ENCODE measurements at places on chromosomes 2 and 18. TPM values are rescaled to one million over a fixed set of nuclear protein-coding genes. Genes with fewer than 3 reads are reported as not detected.

DNA sequence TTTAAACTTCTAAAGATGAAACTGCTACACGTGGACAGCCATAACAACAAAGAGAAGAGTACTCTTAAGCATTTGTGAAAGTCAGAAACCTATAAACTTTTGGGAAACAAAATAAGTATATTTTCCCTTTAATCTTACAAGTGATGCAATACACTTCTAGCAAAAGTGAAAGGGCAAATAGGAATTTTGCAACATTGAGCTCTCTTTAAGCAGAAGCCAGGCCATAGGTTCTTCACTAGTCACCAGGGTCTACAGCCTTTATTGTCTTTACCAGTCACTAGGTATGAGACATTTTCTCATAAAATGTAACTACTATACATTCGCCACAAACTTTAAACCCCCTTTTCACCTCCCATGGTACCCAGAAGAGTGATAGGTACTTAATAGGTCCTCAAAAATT lies 37.5 kb downstream of the SCN1A start:
- no peak for DNase-seq

- peak; percentile 50 for DNase-seq
Measured at GRCh38 chr18:79964330-79965118, at the start of gene HSBP1L1. HSBP1L1 (plus strand) TSS chr18:79964643; CDS start chr18:79964736, 93 bp downstream.

DNA sequence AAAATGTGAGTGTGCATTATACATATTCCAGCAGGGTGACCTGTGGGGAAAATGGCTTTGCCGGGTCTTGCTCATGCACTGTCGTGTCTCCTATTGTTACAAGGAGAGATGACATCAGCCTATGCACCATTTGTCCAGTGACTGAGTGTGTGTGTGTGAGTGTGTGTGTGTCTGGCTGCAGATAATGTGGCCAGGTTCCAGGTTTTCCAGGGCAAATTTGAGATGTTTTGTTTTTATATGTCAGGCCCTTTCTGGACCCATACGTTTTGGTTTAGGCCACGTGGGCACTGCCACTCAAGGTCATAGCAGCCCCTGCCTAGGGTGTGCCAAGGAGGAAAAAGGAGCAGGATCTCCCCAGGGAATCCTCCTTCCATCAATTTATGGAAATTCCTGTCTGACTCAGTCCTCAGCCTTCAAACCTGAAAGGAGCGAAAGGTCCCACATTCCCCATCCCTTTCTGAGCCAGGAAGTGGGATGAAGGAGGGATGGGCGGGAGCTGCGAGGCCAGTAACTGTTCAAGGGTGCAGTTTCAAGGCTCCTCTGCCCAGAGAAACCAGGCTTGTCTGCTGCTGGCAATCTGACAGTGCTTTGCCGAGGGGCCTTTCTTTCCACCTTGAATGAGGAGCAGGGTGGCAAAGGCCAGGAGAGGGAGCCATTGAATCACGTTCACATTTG lies 93.0 kb upstream of the SMAD2 start:
- no peak for DNase-seq

DNA sequence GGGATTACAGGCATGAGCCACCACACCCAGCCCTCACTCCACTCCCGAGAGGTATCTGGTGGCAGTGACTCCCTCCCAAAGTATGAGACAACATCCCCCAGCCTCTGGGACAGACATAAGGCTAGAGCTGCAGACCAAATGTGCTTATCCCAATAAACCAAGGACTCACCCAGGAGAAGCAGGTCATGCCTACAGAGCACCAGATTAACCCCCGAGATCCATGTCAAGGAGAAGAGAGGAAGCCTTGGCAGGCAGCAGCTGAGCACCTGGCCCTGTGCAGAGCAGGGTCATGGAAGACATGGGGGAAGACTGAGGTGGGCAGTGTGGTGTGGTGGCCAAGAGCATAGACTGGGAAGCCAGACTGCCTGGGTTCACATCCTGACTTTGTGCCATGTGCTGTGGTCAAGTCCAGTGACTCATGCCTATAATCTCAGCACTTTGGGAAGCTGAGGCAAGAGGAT lies 7.2 kb downstream of the RAB11FIP5 start:
- DNase-seq, result no peak

The SH3BP4 gene
- total RNA-seq, result 0.15 TPM

DNA sequence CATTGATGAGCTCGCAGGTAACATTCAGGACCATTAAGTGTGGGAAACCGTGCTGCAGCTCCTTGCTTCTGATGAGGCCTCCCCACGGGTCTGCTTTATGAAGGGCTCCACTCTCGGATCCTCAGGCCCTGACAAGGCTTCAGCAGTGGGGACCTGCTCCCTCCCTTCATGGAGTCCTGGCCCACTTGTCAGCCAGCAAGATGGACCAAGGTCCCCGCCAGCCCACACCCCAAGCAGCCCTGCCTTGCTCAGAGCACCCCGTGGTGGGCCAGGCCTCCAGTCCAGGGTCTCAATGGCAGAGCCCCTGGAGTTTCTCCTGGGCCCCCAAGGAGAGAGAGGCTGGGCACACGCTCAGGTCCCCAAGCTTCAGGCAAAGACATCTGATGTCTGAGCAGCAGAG lies 41.5 kb downstream of the CROCC2 start:
- DNase-seq, result peak; percentile 3

DNA sequence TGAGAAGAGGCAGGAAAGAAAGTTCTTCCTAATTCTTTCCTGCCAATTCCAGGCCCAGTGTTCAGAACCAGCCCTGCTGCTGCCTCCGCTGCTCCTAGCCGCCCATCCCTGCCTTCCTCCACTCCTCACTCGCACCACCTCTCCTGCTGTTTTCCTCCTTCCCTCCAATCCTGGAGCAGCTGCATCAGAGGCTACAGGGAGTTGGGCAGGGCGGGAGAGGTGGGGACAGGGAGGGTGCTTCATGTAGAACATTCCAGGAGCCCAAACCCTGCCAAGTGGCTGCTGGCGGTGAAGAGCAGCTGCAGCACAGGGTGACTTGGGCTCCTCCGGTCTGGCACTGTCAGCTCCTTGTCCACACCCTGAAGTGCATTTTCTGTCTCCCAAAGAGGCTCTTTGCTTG lies 176.3 kb downstream of the TNS1 start:
- no peak for DNase-seq

DNA sequence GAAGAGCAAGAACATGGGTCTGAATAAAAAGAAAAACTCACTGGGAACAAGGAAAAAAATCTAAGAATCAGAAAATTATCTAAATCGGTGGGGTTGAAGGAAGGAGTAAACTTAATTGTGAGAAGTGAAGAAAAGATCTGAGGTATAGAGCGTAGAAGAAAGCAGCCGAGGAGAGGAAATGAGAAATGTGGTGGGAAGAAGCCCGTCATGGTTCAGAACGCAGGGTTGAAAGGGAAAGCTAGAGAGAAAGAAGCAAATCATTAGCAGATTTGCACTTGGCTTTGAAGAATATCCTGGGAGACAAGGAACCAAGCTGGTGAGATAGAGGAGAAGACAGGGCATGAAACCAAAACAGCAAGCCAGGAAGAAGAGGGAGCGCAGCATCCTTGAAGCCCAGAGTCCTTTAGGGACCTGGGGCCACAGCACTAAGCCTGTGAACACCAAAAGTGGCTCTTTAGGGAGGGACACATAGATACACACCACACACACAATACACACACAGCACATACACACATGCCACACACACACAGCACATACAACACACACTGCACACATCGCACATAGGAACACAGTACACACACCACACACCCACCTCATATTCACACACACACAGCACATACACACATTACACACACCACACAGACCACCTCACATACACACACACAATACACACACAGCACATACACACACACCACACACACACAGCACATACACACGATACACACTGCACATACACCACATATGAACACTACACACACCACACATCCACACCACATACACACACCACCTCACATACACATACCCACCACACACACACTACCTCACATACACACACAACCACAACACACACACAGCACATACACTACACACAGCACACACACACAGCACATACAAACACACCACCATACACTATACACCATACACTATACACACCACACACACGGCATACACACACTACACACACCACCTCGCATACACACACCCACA lies 274.6 kb downstream of the ETAA1 start:
- DNase-seq, result no peak

The AQP4 gene
- total RNA-seq, result not detected

GRCh38 chr2:161990741-161991140 lies 83.3 kb downstream of the DPP4 start:
- no peak for DNase-seq

DNA sequence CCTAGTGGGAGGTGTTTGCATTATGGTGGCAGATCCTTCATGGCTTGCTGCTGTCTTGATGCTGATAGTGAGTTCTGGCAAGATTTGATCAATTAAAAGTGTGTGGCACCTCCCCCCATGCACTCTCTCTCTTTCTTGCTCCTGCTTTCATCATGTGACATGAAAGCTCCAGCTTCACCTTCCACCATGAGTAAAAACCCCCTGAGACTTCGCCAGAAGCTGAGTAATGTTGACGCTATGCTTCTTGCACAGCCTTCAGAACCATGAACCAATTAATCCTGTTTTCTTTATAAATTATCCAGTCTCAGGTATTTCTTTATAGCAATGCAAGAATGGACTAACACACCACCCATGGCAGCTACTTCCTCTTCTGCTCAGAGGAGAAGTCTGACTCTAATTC lies 2181.4 kb upstream of the PIK3C3 start:
- no peak for DNase-seq

- DNase-seq, result peak; percentile 59
Measured at GRCh38 chr2:1550658-1551316, 137.5 kb downstream of the TPO start.

DNA sequence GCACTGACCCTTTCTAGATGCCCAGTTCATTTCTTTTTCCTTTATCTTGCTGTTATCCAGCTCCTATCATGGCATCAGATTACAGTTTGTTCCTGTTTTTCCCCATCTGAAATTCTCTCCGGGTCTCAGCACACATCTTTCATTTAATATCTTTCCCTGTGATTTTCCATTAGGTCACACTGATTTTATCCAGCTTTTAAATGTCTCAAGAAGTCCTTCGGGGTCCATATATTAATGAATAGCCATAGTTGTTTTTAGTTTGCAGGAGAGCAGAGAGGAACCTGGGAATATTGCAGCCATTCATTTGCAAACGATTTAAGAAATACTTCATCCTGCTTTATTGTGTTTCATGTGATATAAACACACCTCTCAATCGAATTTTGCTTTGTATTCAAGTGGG lies 374.2 kb downstream of the TDRD15 start:
- DNase-seq, result no peak

The TSPYL6 gene
- total RNA-seq, result not detected

The MARCHF4 gene
- not detected for total RNA-seq

The FBXO41 gene
- total RNA-seq, result 13.3 TPM

GRCh38 chr18:78305789-78306188 lies 673.8 kb upstream of the SALL3 start:
- no peak for DNase-seq

- DNase-seq, result no peak
Measured at GRCh38 chr2:205464681-205465080, 217.6 kb upstream of the NRP2 start.

The IL1F10 gene
- total RNA-seq, result not detected

DNA sequence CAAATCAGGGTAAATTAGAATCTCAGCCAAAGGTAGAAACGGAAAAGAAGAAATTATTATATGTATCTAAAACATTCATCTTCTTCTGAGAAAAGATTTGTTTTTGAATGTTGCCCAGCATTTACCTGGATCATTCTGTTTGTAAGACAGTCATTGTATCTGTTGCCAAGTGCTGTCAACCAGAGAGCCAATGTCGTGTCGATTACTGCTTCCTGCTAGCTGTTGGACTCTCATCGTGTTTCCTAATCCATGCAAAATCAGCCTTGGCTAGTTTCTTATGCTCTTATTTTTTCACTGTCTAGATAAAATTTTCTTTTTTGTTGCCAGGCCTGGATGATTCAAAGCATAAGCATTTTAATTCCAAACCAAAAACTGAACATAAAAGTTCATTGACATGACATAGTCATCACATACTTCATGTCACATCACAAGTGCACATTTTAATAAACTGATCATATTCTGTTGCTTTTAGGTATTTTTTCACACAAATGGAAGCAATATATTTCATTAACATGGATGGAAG lies 202.3 kb downstream of the KCNH7 start:
- no peak for DNase-seq

GRCh38 chr2:36570416-36570815 lies 27.6 kb downstream of the FEZ2 start:
- DNase-seq, result no peak

- no peak for DNase-seq
Measured at GRCh38 chr2:20317197-20317596, 33.4 kb downstream of the PUM2 start.

The FOXD4L1 gene
- total RNA-seq, result 0.10 TPM

GRCh38 chr2:138536740-138537139 lies 35.2 kb downstream of the SPOPL start:
- no peak for DNase-seq

The CCDC85A gene
- total RNA-seq, result not detected

DNA sequence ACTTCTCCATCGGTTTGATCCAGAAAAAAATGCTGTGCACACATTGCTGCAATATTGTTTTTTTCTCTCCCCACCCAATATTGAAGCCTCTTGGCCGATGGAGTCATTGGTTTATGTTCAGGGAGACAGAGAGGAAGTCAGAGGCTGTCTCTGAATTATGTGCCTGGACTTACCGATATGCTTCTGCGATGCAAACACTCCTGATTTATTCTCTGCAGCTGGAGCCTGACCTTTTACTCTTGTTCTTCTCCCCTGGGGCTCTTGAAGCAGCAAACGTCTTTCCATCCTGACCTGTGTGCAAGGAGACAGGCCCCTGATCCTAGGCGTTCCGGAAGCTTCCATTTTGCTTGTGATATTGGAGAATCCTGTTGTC lies 99.6 kb downstream of the PTGR3 start:
- DNase-seq, result no peak

DNA sequence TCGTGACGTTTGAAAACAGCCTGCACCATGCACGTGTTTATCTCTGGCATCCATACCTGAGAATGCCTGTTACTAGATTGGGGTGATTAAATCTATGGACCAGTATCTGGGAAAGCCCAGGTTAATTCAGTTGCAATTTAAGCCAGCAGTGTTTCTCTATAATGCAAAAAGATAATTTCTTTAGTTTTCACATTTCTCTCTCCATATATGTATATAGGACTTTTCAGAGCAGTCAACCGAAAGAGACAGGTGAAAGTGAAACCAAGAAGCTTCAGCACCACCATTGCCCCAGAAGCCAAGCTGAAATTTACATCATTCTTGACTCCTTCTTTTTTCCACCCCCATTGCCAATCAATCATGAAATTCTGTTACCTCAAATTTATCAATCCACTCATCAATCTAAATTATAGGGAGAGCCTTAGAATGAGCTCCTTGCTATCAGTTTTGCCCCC lies 2.7 kb upstream of the LRP2 start:
- no peak for DNase-seq

The CXCR2 gene
- total RNA-seq, result not detected

DNA sequence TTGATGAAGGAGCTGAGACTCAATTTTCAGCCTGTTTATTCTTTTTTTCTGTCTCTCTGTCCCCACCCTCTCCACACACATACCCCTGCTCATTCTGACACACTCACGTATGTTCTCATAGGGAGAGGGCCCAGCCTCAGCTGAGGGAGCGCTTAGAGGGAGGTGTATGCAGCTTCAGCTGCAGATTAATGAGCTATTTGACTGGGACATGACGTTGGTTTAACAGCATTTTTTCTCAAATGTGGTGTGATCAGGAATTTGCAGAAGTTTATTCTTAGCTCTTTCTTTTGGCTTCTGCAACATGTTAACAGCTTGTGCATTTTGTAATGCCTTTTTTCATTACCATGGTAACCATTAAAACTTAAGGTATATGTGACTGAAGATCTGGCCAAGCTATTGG lies 1547.1 kb upstream of the PIK3C3 start:
- DNase-seq, result no peak

The ABCB11 gene
- total RNA-seq, result not detected

Measured in T-helper 17 cell (primary cell).